ENCODE measurements at places on chromosomes 1 and 21. TPM values are rescaled to one million over a fixed set of nuclear protein-coding genes. Genes with fewer than 3 reads are reported as not detected.

- no peak for DNase-seq
Measured at GRCh38 chr1:172647987-172648386, 10.9 kb upstream of the FASLG start.

- no peak for DNase-seq
Measured at GRCh38 chr1:244211559-244211944, 160.5 kb downstream of the ZBTB18 start.

The FMO5 gene
- total RNA-seq, result 22.0 TPM

DNA sequence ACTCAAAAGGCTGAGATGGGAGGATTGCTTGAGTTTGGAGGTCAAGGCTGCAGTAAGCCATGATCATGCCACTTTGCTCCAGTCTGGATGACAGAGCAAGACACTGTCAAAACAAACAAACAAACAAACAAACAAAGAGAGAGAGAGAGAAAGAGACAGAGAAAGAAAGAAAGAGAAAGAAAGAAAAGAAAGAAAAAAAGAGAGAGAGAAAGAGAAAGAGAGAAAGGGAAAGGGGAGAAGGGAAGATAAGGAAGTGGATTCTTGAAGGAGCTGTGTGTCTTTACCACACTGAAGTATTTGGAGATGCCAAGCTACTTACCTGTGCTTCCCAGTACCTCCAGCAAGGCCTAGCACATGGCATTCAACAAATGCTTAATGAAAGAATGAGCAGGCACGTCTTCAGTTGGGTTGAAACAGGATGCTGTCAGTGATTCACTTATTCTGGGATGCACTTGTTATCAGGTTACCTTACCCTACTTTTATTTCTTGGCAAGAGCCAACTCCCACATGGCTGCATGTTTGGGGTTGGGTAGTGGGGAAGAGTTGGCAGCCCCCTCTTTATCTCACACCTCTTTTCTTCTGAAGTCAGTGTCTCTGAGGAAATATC, 28.8 kb downstream of the CD101 start:
- no peak for DNase-seq

The DEPDC1 gene
- total RNA-seq, result 1.5 TPM

GRCh38 chr1:152227310-152227928, 3.4 kb upstream of the HRNR start:
- DNase-seq, result no peak

Data from breast epithelium (tissue), 4 donors.